ENCODE measurements at places on chromosomes 3 and 15. TPM values are rescaled to one million over a fixed set of nuclear protein-coding genes. Genes with fewer than 3 reads are reported as not detected.

KNG1 gene
- total RNA-seq = not detected

SOX2 gene
- not detected for total RNA-seq

INKA1 gene
- 2.5 TPM for total RNA-seq

ABTB1 gene
- 14.9 TPM for total RNA-seq

SHISA5 gene
- total RNA-seq = 209 TPM

CCDC33 gene
- total RNA-seq = 2.5 TPM

ITIH4 gene
- 0.07 TPM for total RNA-seq

MYO5C gene
- total RNA-seq = 22.3 TPM

ACAN gene
- total RNA-seq = not detected

P2RY14 gene
- total RNA-seq = not detected

BMF gene
- 4.6 TPM for total RNA-seq

GPR149 gene
- not detected for total RNA-seq

CD47 gene
- total RNA-seq = 141 TPM

NAALADL2 gene
- total RNA-seq = 1.0 TPM

SLC24A5 gene
- not detected for total RNA-seq

RTP4 gene
- 0.40 TPM for total RNA-seq

GREM1 gene
- 4.0 TPM for total RNA-seq

CPN2 gene
- not detected for total RNA-seq

CNTN4 gene
- total RNA-seq = 0.14 TPM

ECE2 gene
- total RNA-seq = not detected

CTXND1 gene
- not detected for total RNA-seq

FEZF2 gene
- total RNA-seq = not detected

TRIM42 gene
- total RNA-seq = not detected

GPR156 gene
- total RNA-seq = 0.51 TPM

RARB gene
- total RNA-seq = 2.0 TPM

TYRO3 gene
- total RNA-seq = 6.4 TPM

MON1A gene
- 9.1 TPM for total RNA-seq

NLGN1 gene
- 1.4 TPM for total RNA-seq

PAK6 gene
- 4.5 TPM for total RNA-seq

SAMMSON gene
- not detected for total RNA-seq

GHSR gene
- total RNA-seq = not detected

BFSP2 gene
- total RNA-seq = not detected

C3orf49 gene
- not detected for total RNA-seq

CCR5 gene
- not detected for total RNA-seq

OXTR gene
- 8.4 TPM for total RNA-seq

CLEC3B gene
- total RNA-seq = not detected

NR2E3 gene
- total RNA-seq = not detected

TRH gene
- not detected for total RNA-seq

TMCO5A gene
- total RNA-seq = not detected

LNP1 gene
- 2.3 TPM for total RNA-seq

REC114 gene
- not detected for total RNA-seq

SATB1 gene
- 1.3 TPM for total RNA-seq

LCTL gene
- 0.23 TPM for total RNA-seq

GPR87 gene
- 5.0 TPM for total RNA-seq

LYZL4 gene
- total RNA-seq = not detected

SOX14 gene
- not detected for total RNA-seq

CASR gene
- total RNA-seq = not detected

SI gene
- not detected for total RNA-seq

COPG1 gene
- 124 TPM for total RNA-seq

All from epithelial cell of proximal tubule (primary cell).